AG09319 (cell line): ENCODE measurements at places on chromosomes 13 and 19.

- no peak for DNase-seq
Measured at GRCh38 chr19:39599116-39599515, 3.2 kb upstream of the LGALS13 start.

DNA sequence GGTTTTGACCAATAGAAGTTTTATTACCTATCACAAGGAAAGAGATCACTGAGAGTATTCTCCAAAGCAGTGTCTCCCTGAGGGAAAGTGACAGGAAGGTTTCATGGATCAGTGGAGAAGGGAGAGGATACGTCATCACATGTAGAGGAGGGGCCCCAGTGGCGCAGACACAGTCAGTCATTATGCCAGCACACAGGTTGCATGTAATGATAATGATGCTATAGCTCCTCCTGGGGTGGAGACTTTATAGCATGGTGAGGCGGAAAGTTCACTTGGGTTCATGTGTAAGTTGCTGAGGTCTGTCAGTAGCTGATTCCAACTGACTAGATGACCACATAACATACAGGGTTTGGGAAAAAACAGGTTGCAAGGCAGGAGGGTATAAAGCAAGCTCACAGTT is 88.8 kb downstream of the FNDC3A start:
- DNase-seq, result no peak

DNA sequence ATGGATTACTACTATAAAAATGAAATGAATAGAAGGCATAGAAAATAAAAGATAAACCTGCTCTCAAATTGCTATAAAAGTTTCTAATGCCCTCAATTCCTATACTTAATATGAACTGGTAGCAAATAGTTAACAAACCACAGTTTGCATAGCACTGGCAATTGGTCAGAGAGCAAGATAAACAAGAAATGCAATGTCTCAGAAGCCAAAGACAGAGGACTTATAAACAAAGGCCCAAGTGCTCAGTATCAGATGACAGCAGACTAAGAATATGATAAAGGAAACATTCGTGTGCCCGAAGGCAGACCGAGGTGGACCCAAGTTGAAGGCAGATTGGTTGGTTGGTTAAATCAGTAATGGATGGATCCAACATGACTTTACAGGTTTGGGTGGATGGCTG is 50.6 kb downstream of the IPO5 start:
- DNase-seq, result peak; percentile 61

DNA sequence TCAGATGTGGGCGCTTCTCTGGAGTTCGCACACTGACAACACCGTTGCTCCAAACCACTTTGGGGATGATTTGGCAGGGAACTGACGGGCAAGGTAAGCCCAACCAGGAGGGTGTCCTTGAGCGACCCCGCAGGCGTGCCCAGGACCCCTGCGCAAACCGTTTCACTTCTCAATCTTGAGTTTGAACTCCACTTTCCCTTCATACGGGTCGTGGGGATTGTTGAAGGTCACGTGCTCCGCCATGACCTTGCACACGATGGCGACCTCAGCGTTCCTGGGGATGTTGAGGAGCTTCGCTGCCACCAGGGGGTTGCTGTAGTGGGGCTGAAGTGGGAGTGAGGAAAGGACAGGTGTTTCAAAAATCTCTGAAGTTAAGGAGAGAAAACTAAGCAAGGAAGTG is 8.8 kb downstream of the ATP4B start:
- DNase-seq, result no peak

- DNase-seq, result no peak
Measured at GRCh38 chr13:44429311-44429710, 55.7 kb downstream of the SERP2 start.

DNA sequence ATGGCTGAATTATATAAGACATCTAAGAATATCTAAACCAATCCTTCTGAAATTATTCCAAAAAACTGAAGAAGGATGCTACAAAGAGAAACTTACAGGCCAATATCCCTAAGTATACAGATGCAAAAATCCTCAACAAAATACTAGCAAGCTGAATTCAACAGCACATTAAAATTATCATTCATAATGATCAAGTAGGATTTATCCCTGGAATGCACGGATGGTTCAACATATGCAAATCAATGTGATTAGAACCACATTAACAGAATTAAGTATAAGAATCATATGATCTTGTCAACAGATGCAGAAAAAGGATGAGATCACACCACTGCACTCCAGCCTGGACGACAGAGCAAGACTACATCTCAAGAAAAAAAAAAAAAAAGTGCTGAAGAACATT is 13.3 kb downstream of the ZNF560 start:
- DNase-seq, result no peak

DNA sequence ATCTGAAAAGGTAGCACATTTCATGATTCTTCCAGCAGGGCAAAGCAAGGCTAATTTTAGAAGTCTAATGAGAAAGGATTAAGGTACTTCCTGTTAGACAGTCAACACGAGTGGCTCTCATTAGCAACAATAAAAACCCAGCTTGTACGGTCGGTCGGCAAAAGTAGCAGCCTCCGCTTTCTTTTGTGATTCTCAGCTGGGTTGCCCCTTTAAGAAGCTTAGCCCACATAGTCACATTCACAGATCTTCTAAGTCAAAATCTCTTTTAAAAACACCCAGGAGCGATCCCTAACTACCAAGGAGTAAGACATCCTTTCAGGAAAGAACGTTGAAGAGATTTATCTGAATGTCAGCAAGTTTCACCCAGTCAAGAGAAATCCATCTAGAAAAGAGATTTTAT is 684.8 kb downstream of the DIAPH3 start:
- no peak for DNase-seq

DNA sequence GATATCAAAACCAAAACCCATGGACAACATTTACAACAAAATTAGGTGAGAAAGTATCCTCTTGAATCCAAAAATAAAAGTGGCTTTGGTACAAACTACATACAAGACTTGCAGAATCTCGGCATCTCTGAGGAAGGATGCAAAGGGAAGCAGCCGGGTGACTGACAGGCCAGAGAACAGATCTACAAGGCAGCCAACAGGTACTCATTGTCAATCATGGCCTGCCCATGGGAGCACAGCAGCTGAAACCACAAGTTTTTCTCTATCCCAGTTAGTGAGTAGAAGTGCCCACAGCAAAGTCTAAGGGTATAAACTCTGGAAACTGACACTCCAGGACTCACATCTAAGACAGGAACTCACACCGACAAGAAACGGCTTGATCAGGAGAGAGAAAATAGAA is 74.5 kb downstream of the TBC1D4 start:
- no peak for DNase-seq

- no peak for DNase-seq
Measured at GRCh38 chr19:21835429-21835809, 563 bp downstream of the ZNF43 start.

DNA sequence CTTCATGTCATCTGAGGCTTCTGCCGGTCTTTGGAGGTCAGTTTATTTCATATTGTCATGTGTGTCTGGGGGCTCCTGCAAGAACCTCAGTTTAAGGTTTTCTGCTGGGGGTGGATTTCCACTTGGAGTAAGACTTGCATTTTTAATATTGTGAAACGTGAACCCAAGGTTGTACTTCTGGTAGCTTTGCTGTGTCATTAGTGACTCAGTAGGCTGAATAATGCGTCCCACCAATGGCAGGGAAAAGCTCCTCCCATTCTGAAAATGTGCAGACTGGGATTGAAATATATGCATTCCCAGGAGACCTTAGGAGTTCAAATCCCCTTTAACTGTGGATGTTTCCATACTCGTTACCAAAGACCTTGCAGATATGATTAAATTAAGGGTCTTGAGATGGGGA is 46.2 kb downstream of the ING1 start:
- no peak for DNase-seq

DNA sequence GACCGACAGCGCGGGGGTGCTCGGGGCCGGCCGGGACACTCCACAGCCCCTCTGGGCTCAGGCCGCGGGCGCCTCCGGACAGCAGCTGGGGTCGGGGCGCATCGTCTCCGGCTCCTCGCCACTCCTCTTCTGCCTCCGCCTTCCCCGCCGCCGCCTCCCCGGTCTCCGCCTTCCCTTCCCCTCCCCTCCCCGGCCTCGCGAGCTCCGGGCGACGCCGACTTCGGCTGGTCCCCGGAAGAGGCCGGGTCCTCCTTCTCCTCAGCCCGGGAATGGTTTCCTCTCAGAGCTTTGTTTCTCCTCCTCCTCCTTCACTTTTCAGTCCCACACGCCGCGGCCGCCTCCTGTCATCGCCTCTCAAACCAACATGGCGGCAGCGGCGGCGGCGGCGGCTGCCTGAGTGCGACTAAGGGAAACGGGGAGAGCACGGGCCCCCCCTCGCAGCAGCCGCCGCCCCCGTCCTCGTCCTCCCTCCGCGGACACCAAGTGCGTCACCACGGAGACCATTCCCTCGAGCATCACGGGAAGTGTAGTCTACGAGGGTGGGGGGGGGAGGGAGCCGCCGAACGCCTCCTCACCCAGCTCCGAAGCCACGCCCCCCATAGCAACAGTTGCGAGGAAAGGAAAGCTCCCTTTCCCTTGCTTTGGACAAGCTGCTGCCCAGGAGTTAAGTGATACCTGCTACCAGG is at the start of gene UBL3:
Gene UBL3 (minus strand): TSS at position 405 of the 686 bp plus-strand sequence. CDS start 1,079 bp downstream, outside the sequence.
- peak; percentile 92 for DNase-seq

- DNase-seq, result no peak
Measured at GRCh38 chr13:25166306-25166705, 5.8 kb downstream of the AMER2 start.

DNA sequence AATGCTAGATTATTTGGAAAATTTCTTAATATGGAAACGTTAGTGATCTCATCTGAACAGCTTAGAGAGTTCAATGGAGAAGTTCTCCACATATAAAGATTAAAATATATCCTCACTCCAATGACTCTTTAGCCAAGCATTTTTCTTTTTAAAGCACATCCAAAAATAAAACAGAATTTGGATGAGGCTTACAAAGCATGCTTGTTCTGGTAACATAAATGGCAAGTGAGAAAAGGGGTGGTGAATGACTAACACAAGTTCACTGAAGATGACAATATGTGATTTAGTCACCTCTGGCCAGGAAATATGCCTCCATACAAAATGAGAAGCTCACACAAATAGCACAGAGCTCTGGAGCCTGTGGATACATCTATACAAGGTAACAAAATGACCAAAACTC is 253.0 kb downstream of the PCDH20 start:
- no peak for DNase-seq

- DNase-seq, result no peak
Measured at GRCh38 chr13:25687471-25688225, 315.9 kb downstream of the ATP8A2 start.

- no peak for DNase-seq
Measured at GRCh38 chr19:42021185-42021584, 27.2 kb upstream of the ATP1A3 start.

DNA sequence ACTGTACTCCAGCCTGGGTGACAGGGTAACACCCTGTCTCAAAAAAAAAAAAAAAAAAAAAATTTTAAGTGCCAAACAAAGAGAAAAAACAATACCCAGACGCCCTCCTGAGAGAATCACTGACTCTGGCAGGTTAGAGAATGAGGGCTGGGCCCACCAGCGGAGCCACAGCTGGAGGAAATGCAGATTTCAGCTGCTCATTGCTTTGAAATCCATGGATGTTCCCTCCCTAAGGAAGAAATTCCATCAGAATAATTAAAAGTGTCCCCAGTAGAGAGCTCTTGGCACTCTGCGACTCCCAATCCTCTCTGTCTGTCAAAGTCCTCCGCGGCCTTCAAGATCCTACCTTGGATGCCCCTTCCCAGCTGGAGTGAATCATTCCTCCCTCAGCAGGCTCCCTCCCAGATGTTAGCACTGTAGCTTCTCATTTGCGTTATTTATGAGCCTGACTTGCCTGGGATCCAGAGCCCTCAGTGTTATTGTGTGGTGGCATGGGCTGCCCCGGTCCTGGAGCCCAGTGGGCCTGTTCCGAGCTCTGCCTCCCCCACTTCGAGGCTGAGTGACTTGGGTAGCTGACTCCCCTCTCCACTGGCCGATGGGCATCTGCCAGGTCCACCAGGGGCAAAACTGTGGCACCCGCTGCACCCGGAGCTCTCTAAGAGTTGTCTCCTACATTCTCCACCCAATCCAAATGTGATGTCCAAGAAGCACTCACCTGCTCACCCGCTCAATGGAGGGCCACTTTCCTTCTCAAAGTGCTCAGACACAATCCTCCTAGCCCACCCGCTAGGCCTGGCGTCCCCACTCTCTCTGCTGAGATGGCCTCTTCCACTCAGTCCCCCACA is 47.0 kb downstream of the SERP2 start:
- DNase-seq, result no peak

DNA sequence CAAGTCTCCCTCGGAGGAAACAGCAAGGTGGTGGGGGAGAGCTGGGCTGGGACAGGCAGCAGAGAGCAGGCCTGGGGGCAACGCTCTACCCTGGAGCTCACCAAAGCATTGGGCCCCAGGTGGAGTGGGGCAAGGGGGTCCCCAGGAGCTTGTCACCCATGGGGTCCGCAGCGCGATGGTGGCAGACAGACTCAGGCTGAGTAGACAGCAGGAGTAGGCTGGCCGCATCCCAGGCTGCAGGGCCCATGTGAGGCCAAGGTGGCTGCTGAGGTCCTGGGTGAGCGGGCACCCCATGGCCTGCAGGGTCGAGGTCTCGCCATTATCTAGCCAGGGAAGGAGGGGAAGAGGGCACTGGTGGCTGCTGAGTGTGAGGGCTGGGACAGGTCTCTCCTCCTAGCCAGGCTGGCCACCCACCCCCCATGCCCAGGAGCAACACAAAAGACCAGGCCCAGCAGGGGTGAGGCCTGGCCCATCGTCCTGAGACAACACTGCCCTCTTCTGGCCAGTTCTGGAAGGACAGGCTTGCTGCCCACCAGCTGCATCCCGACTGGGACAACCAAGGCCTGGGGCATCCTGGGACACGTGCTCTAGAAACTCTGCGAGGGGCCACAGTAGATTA is 33.1 kb downstream of the CEBPG start:
- no peak for DNase-seq

GRCh38 chr13:55038230-55038629 is 2009.6 kb downstream of the OLFM4 start:
- DNase-seq, result no peak

- DNase-seq, result no peak
Measured at GRCh38 chr19:40237791-40238190, 11.3 kb upstream of the CCNP start.

- no peak for DNase-seq
Measured at GRCh38 chr19:10270180-10270615, 722 bp upstream of the ICAM1 start.
